CD8-positive, alpha-beta memory T cell (primary cell): ENCODE measurements at places on chromosomes 6 and 20. TPM values are rescaled to one million over a fixed set of nuclear protein-coding genes. Genes with fewer than 3 reads are reported as not detected.

DNA sequence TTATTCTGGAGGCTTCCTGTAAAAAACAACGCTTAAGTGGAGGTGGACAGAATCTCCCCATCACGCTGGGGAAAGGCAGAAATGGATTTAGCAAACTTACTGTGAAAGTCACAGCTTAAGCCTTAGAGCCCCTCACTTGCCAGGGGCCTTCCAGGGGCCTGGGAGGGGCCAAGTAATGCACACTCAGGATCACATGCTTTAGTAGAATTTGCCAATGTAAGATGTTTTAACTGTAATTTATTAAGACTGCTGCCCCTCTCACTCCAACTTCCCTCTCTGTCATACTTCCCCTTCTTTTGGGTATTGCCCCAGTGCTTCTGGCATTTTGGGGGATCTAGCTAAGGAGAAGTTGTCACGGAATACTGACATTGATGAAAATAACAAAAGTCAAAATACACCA is 12.6 kb upstream of the ADA start:
- no peaks in the 10 kb centered on the region for H3K27me3 ChIP-seq
- no peak for DNase-seq
- H3K27ac ChIP-seq = no peak overlapping the region
- no peaks in the 10 kb centered on the region for H3K4me1 ChIP-seq
- H3K4me3 ChIP-seq = no peak overlapping the region

DNA sequence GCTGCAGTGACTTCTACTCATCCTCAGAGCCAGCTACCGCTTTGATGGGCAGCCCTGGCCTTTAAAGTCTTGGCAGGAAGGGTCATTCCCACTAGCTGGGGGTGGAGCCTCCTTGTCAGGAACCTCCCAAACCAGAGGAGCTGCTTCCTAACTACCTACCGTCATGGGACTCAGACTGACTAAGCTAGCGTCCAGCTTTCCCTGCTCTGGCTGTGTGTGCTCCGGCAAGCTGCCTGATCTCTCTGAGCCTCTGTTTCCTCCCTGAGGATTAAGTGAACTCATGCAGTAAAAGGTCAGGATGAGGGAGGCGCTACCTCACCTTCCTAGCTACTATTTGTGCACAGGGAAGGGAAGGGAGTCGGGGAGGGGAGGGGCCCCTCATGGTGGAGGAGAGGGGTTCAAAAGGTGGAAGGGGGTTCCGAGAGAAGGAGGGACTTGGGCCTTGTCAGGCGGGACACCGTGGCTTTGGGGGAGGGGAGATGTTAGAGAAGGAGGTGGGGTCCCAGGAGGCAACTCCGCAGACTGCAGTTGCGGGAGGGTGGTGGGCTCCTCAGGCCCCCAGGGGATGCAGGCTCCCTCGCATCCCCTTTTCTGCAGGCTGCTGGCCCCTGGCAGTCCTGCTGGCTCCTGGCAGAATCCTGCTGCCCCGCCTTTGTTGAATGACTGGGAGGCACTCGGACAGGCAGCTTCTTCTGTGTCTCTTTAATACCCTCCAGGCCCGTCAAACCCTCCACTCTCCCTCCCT is 9.8 kb downstream of the DUSP15 start:
- H3K27ac ChIP-seq = no peak overlapping the region
- H3K36me3 ChIP-seq = no peaks in the 10 kb centered on the region
- H3K27me3 ChIP-seq = peaks cover 16% of the 10 kb centered on the region
- H3K4me1 ChIP-seq = peaks cover 7% of the 10 kb centered on the region
- no peak for DNase-seq

DNA sequence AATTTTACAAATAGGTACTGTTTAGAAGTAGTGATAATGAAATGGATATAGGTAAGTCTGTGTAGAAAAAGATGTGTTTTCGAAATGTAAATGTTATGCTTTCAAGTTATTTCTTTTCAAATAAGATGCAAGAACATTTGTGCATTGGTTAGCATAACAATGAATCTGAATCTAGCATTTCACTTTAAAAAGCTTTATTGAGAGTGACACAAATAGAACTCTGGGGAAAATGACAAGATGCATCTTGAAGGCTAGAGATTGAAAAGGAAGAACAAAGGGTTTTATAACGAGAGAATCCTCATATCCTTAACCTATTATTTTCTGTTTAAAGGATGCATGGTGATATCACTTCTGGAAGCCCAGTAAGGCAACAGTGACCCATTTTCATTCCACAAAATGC is 639.9 kb upstream of the PTCHD4 start:
- H3K4me1 ChIP-seq = no peaks in the 10 kb centered on the region
- no peaks in the 10 kb centered on the region for H3K36me3 ChIP-seq
- no peak for DNase-seq
- no peak overlapping the region for H3K27ac ChIP-seq
- no peaks in the 10 kb centered on the region for H3K27me3 ChIP-seq

- no peak for DNase-seq
- no peaks in the 10 kb centered on the region for H3K27me3 ChIP-seq
- H3K27ac ChIP-seq = no peak overlapping the region
- no peaks in the 10 kb centered on the region for H3K36me3 ChIP-seq
- H3K4me1 ChIP-seq = no peaks in the 10 kb centered on the region
Observed at GRCh38 chr6:135527116-135527959, 29.8 kb upstream of the AHI1 start.

The TGM2 gene
- total RNA-seq = not detected

DNA sequence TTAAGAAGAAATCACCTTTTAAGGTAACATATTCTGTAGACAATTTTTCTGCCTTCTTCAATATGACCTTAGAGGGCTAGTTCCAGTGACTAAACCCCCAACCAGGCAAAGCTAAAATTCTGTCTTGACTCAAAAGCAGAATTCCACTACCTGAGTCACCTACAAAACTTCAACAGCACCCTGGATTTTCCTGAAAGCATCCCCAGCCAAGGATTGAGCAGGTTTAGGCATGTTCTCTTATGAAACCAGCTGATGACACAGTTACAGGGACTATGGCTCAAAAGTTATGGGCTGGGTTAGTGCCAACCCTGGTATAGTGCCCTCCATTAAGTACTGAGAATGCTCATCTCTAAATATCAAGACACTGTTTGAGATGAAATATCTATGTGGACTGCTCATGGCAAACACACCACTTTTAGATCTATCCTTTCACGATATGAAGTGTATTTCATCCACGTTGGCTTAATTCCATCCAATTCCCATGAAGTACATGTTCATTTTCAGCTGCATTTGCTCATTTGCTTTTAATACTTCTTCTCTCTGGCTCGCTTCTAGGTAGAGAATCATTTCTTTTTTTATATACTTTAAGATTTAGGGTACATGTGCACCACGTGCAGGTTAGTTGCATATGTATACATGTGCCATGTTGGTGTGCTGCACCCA is 53.6 kb upstream of the TNFAIP3 start:
- H3K27ac ChIP-seq = no peak overlapping the region
- H3K4me1 ChIP-seq = peaks cover 32% of the 10 kb centered on the region
